ENCODE measurements at places on chromosomes 16 and 17. TPM values are rescaled to one million over a fixed set of nuclear protein-coding genes. Genes with fewer than 3 reads are reported as not detected.

Gene CDRT15
- total RNA-seq: not detected

Gene LGALS9B
- not detected for total RNA-seq

Gene TLCD3B
- total RNA-seq: not detected

Gene KCNJ16
- total RNA-seq: 4.7 TPM
